ENCODE measurements at places on chromosomes 7 and 10.

GRCh38 chr10:79255007-79255507, 92.2 kb upstream of the PPIF start:
- no peak for DNase-seq

- DNase-seq, result peak; percentile 22
These were observed 727 bp downstream of the ATRNL1 start for GRCh38 chr10:115093776-115094408.

- no peak for DNase-seq
These were observed 12.5 kb upstream of the KLHL7 start for GRCh38 chr7:23093111-23093510.

DNA sequence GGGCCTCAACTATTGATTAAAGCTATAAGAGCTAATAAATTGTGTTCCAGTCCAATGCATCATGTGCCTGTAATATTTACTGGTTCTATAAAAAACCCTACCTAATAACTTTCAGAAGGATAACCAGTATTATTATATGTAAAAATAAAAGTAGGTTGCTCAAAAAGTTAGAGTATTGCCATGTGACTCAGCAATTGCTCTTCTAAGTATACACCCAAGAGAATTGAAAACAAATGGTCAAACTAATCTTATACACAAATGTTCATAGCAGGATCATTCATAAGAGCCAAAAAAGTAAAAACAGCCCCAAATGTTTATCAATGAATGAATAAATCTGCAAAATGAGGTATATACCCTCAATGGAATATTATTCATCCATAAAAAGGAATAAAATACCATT, 89.5 kb upstream of the TES start:
- no peak for DNase-seq

GRCh38 chr7:391411-391951, 101.5 kb downstream of the FOXL3 start:
- DNase-seq, result no peak

DNA sequence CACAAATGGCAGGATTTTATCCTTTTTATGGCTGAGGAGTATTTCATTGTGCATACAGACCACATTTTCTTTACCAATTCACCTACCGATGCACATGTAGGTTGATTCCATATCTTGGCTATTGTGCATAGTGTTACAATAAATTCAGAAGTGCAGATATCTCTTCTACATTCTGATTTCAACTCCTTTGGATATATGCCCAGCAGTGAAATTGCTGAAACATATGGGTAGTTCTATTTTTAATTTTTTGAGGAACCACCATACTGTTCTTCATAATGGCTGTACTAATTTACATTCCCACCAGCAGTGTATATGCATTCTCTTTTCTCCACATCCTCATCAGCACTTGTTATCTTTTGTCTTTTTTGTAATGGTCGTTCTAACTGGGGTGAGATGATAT, 1290.3 kb downstream of the XPNPEP1 start:
- no peak for DNase-seq

- no peak for DNase-seq
These were observed 3.6 kb downstream of the CREB3L2 start for GRCh38 chr7:137998250-137998649.

- DNase-seq, result peak; percentile 37
These were observed at the start of gene CLEC2L for GRCh38 chr7:139523199-139523941. Gene CLEC2L, plus strand, starts transcription at chr7:139523685. Its CDS starts 243 bp downstream, at chr7:139523928.

DNA sequence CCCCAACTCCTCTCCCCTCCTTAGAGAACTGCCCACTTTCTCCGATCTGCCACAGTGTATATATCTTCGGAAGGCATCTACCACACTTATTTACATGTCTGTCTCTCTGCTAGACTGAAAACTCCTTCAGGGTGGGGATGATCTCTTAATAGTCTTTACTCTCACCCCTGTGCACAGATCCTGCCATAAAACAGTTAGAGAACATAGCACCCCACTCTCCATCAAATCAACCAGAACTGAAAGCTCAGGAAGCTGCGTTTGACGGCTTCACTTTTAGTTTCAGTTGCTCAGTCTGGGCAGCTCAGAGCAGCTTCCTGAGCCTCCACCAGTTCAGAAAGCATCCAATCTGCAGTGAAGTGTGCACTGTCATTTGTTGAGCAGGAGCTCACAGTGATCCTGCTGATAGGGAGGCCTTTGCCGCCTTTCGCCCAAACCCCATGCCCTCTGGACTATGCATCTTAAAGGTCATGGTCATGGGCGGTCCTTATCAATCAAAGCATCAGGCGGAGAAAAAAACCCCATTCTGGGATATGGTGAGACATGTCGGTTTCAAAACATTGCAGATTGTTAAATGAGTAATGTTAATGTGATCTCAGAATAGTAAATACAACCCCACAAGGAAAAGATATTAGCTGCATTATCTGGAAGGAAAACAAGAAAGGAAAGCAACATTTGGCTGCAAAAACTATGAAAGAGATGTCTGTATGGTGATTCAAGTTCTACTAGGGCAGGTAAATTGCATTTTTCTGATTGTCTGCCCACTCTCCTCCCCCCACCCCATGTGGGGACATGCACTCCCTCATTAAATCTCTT, 167.1 kb upstream of the ADO start:
- peak; percentile 38 for DNase-seq

GRCh38 chr10:29860166-29860565, 199.2 kb downstream of the JCAD start:
- DNase-seq, result no peak

- DNase-seq, result no peak
These were observed 497.8 kb downstream of the DNAJB6 start for GRCh38 chr7:157834501-157835163.

- no peak for DNase-seq
These were observed 10.0 kb upstream of the CPXM2 start for GRCh38 chr10:123901621-123902020.

DNA sequence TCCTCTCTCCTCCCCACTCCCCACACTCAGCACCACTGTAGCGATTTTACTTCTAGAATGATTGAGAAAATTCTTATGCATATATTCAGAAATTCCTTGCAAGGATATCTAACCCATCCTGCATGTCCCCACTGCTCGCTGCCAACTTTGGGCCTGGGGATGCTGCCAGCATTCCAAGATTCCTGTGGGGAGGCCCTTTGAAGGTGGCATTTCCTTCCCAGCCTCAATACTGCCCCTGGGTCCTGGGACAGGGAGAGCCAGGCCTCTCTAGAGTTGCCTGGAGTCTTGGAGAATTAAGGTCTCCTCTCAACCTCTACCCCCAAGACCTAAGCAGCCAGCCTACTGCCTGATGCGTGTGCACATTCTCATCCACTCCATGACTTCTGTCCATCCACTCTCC, 303.5 kb downstream of the NEBL start:
- DNase-seq, result no peak

GRCh38 chr10:74932648-74933047, 106.2 kb downstream of the KAT6B start:
- DNase-seq, result no peak

DNA sequence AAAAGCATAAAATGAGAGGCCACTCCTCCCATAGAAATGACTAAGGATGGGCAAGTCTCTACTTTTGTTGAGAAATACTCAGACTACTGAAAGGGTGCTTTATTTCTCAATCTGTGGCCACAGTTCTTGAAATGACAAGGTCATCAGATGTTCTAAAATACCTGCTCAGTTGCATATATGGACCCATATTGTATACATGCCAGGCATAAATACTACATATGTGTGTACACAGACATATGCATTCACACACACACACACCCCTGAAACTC, 691.5 kb upstream of the SORCS1 start:
- DNase-seq, result no peak

- no peak for DNase-seq
These were observed 692.6 kb downstream of the SUGCT start for GRCh38 chr7:40827222-40828085.

- no peak for DNase-seq
These were observed 28.7 kb upstream of the FAM13C start for GRCh38 chr10:59391060-59391459.

DNA sequence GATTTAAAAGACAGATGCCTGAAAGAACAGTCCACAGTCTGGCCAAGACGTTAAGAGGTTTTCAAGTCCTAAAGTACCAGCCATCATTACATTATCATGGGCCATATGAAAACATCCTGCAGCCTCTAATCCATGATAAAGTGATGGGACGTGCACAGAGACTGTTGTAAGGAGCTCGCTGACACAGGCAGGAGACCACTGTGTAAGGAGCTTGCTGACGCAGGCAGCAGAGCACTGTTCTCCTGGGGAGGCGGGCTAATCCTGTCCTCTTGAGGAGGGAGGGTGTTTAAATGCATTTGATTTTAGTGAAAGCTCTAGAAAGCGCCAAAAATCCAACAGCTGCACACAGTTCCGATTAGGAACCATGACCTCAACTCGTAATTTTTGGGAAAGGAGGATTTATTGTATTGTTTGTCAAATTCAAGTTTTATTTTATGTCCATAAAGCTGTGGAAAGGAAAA, 16.9 kb downstream of the SVIL start:
- DNase-seq, result no peak

DNA sequence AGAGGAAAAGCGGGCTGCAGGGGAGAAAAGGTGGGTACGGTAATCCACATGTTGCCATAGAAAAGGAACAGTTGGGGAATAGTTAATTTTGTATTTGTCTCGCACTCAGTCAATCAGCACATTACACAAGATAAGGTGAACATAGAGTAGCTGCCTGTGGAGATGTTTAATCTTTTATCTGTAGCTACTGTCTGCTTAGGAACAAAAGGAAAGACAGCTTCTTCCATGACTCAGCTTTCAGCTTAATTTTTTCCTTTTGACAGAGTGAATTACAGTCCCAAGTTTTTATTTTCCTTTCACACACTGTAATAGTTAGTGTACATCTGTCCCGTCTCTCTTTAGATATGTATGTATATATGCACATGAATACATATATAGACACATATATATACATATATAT, 39.3 kb upstream of the PODXL start:
- no peak for DNase-seq

DNA sequence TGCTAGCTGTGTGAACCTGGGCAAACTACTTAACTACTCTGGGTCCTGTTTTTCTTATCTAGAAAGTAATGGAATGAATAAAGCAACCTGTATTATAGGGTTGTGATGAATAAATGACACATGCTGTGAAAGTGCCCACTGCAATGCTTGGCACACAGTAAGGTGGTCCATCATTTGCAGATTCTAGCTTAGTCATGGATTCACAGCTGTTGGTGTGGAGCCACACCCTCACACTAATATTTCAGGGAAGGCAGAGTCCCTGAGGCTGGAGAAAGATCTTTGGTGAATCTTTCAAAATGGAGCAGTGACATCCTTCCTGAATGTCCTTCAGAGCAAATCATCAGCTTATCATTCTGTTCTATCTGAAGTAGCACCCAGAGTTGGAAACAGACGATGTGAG, 60.6 kb downstream of the A1CF start:
- DNase-seq, result no peak

DNA sequence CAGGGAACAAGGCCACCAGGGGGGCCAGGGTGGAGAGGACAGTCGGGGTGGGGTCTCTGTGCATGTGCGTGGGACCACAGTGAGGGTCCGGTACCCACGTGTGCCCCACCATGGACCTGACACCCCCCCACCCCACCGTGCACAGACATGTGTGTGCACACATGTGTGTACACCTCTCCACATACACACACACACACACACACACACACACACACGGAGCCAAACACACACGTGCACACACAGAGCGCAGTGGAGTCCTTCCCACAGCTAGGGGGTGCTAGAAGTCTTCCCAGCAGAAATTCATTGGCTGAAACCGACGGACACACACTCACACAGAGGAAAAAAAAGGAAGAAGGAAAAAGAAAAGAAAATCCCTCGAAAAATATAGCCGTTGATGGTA, 42.8 kb upstream of the GNA12 start:
- peak; percentile 83 for DNase-seq

GRCh38 chr7:76225379-76225778, 23.7 kb downstream of the SRRM3 start:
- DNase-seq, result peak; percentile 63

GRCh38 chr7:111578754-111579153, 16.5 kb upstream of the IMMP2L start:
- DNase-seq, result no peak

GRCh38 chr7:120833546-120833945, 24.4 kb downstream of the TSPAN12 start:
- DNase-seq, result no peak

- no peak for DNase-seq
These were observed 58.5 kb downstream of the CLRN3 start for GRCh38 chr10:127834221-127834620.

DNA sequence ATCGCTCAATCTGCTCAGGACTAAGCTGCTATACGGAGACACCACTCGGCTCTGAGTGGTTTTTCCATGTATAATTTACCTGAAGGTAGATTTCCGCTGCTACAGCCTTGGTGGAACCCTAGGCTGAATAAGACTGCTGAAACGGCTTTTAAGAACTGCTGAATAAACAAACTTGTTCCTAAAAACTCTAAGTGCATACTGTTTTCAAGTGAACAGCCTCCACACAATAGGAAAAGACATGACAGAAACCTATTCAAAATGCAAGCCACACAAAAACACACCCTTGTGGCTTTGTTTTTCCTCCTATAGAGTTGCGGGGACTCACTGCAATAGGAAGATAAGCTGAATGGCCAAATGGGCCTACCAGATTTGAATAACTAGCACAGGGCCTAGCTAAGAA, 117.2 kb downstream of the UBE2H start:
- no peak for DNase-seq

GRCh38 chr7:36128448-36129047, 24.5 kb upstream of the EEPD1 start:
- DNase-seq, result peak; percentile 77

GRCh38 chr10:86504510-86504909, 17.1 kb downstream of the WAPL start:
- no peak for DNase-seq

DNA sequence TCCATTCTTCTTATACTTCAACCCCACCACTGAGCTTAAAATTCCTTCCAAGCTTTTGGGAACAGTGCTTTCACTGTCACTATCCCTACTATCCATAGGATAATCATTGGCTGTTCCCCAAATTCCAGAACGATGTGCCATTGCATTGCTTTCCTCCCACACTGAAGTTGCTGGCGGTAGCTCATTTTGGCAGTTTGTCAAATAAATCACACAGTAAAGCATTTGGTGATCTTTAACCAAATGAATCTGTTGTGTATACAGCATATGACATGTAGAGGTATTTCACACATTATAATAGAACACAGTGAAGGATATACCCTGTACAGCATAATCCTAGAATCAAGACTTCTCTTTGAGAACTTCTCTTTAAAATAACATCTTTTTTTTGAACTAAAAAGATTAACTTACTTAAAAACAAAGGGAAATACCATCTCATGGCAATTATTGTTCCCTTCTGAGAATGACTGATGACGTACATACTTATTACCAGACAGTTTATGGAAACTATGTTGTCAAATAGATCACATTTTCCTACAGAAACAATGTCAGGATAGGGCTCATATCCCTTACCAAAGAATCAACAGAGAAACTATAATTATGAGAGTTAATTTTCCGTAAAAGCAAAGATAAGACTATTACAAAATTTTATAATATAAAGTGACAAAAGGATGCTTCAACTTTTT, 93.6 kb downstream of the CTNNA3 start:
- no peak for DNase-seq

DNA sequence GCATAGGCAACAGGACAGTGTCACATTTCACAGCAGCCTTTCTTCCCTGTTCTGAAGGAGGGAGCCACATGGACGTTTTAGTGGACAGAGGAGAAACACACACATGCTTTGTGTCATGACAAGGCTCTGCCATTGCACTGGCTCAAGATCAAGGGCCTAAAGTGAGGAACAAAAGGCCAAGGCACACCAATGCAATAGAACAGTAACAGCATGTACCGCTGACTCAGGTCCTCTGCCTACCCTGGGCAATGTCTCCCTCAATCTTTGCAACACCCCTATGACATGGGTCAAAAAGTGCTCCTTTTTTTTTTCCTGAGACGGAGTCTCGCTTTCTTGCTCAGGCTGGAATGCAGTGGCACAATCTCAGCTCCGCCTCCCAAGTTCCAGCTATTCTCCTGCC, 57.8 kb upstream of the SDK1 start:
- DNase-seq, result no peak
